ENCODE measurements at places on chromosomes 13 and 19.

GRCh38 chr13:90891329-90891728 is 456.2 kb upstream of the MIR17HG start:
- no peak for DNase-seq

DNA sequence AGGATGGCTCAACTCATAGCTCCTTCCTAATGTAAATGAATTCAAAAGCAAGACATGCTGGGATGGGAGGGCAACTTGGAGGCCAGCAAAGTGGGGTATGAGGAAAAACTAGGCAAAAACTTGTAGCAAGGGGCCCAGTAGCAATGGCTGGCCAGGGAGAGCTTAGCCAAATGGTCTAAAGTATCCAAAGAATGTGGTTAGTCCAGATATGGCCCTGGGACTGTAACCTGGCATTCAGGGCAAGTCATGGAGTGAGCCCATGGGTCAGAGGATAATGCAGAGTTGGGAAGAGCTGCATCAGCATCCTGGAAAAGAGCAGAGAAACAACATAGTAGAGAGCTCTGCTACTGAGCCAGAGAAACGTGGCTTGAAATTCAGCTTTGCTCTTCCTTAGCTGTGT is 191.7 kb downstream of the SUCLA2 start:
- no peak for DNase-seq

DNA sequence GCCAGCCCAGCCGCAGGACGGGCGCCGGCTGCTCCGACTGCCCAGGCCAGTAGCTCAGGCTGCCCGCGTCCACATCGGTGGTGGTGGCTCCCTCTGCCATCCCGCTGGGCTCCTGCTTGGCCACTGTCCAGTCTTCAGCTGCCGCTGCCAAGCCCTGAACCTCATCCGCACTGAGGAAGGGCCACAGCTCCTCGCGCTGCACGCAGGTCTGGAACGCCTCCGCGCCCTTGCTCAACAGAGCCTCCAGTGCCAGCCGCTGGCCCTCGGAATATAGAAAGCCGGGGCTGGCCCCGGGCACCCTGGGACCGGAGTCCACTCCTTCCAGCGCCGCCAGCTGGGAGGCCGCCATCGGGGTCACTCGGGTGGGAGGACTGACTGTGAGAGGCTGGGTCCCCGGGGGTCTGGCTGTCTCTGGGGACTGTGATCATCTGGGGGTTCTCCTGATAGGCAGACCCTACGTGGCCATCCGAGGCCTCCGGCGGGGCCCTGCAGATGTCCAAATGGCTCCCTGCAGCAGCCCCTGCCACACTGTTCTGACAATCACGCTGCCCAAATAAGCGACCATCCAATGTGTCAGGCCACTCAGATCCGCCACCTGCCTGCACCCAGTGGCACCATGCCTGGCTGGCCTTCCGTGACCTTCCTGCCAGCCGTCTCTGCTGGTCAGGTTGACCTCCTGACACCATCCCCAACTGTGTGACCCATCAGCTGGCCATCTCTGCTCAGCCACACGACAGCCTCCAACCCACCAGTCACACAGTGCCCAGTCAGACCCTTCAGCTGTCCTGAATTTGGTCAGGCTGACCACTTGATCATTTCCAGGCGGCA is 1.6 kb downstream of the FAM83E start:
- DNase-seq = no peak

GRCh38 chr13:100581504-100581903 is 7.1 kb downstream of the GGACT start:
- no peak for DNase-seq

DNA sequence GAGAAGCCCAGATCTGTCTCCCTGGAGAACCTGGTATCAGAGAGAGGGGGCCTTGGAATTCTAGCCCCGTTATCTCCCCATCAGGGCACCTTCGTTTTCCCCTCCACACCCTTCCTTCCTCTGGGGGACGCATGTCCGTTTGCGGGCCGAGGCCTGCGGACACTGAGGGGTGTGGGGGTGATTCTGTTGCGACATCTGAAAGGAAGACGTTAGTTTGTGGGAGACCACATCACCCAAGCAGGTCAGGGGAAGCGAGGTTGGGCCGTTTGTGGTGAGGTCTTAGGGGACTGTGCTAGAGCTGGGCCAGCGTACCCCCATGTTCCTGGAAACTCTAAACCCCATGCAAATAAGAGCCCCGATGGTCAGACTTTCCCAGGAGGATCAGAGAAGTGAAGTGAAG is 3.7 kb upstream of the HSH2D start:
- DNase-seq = no peak
